ENCODE measurements at places on chromosomes 11 and 22.

GRCh38 chr11:28961726-28962125 lies 853.5 kb downstream of the METTL15 start:
- no peak for DNase-seq

GRCh38 chr22:44091021-44091721 lies 67.1 kb downstream of the PARVB start:
- peak; percentile 8 for DNase-seq

DNA sequence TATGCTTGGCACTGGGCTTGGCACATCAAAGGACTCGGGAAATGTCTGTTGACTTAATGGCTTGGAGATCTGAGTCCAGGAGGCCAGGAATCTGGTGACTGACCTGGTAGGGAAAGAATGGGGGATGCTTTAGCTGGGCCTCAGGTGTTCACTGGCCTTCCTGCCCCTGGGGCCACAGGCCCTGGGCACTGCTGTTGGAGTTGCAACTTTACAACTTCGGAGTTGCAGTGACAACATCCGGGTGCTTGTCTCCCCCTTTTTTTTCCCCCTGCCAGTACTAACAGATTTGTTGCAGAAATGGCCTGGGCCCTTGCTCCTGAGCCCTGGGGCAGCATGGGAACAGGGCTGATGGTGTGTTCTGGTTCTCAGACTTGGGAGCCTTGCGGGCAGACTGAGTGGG lies 23.8 kb downstream of the OSBP2 start:
- no peak for DNase-seq

DNA sequence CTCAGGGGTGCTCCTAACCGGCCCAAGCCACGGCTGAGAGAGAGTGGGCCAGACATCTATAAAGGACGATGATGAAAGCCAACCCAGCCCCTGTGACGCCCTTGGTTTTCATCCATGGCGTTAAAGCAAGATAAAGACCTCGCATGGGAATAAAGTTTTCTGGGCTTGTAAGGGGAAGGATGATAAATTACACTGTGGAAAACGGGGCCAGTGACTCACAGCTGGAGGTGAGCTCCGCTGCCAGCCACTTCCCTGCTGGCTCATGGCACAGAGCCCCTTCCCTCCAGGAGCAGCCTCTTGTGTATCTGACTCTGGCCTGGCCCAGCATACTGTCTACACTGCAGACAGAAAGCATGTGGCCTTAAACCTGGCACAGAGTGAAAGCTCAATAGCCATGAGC lies 503.2 kb upstream of the B3GAT1 start:
- DNase-seq: no peak

- no peak for DNase-seq
Measured at GRCh38 chr22:48889887-48890692, 937.6 kb downstream of the BRD1 start.

DNA sequence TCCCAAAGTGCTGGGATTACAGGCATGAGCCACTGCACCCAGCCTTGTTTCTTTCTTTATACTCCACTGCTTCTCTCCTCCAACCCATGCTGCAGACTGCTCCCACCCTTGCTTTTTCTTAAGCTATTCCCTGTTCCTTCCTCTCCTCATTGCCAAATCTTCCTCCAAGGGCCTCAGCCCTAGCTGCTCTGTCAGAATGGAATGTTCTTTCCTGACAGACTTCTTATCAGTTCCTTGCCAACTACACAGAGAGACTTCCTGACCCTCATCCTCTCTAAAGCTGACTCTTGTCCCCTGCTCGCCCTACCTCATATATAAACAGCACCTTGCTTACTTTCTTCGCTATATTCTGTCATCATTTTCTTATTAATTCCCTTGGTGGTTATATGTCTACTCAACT lies 16.9 kb upstream of the PIK3C2A start:
- DNase-seq: no peak

- no peak for DNase-seq
Measured at GRCh38 chr11:83025267-83025704, 46.4 kb downstream of the RAB30 start.

DNA sequence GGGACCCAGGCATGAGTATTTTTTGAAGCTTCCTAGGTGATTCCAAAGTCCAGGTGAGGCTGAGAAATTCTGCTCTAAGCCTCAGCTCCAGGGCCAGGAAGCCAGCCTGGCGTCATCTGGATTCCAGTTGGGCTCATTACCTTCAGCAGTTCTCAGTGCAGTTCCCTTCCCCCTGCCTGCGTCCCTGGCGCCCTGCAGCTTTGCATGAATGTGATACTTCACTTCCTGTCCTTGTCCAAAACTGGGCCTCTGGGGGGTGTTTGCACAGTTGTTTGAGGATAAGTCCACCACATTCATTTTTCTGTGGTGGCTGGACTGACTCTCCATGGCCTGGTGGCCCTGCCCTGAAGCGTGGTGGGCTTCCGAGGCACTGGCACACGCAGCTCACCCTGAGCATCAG lies 98.1 kb downstream of the TENM4 start:
- no peak for DNase-seq

GRCh38 chr11:122779047-122779629 lies 59.2 kb upstream of the CRTAM start:
- DNase-seq: no peak

- no peak for DNase-seq
Measured at GRCh38 chr22:27416511-27417420, 384.8 kb downstream of the MN1 start.

DNA sequence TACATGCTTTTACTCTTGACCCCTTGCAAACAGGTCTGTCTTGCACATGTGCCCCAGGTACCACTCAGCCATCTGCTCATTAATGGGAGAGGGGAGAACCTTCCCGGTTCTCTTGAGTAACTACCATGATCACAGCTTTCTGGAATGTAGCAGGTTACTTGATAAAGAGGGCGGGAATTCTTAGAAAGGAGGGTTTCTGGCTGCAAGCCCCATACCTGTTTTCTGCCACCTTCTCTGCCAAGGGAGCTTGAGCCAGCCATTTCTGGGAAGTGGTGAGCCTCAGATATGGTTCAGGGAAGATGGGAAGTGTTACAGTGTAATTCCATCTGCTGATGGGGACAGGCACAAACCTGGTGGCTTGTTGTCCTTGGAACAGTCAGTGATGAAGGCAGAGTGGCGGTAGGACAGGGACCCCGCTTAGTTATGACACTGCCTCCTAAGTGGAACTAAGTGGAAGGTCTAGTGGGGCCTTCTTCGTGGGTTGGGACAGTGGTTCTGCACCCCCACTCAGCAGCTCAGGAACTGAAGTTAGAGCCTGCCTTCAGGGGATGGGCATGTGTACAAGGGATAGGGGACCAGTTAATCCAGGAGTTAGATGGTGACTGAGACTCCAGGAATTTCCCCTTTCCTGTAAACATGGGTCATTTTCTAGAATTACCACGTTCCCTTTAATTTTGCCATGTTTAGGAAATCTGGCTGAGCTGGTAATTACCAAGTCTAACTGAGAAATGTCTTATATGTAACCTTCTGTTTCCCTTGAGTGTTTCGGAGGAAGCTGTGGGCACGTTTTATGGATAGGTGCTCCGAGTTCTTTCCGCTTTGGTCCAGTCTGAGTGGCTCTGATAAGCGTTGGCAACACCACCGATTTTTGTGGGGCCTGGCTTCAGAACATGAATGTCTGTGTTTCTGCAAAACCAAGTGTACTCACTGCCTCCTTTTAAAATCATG lies 35.3 kb downstream of the BCR start:
- no peak for DNase-seq
